ENCODE measurements at places on chromosomes 2 and 18. TPM values are rescaled to one million over a fixed set of nuclear protein-coding genes. Genes with fewer than 3 reads are reported as not detected.

C2orf92 gene
- total RNA-seq, result 27.3 TPM

ALKAL2 gene
- total RNA-seq, result 0.96 TPM

RND3 gene
- total RNA-seq, result 41.6 TPM

GRCh38 chr18:21896732-21897336, 156.2 kb downstream of the MIB1 start:
- no peak overlapping the region for H3K4me3 ChIP-seq
- peaks cover 14% of the 10 kb centered on the region for H3K4me1 ChIP-seq
- H3K27me3 ChIP-seq, result no peaks in the 10 kb centered on the region
- no peak overlapping the region for H3K27ac ChIP-seq
- H3K36me3 ChIP-seq, result no peaks in the 10 kb centered on the region

- no peaks in the 10 kb centered on the region for H3K36me3 ChIP-seq
- H3K4me1 ChIP-seq, result no peaks in the 10 kb centered on the region
- no peaks in the 10 kb centered on the region for H3K27me3 ChIP-seq
- H3K27ac ChIP-seq, result no peak overlapping the region
Observed at GRCh38 chr2:182521453-182522404, 94.9 kb upstream of the PDE1A start.

RNF152 gene
- 97.2 TPM for total RNA-seq

POTEC gene
- not detected for total RNA-seq
